Glutamatergic neuron (in vitro differentiated cells): ENCODE measurements at places on chromosomes 11 and 22. TPM values are rescaled to one million over a fixed set of nuclear protein-coding genes. Genes with fewer than 3 reads are reported as not detected.

DNA sequence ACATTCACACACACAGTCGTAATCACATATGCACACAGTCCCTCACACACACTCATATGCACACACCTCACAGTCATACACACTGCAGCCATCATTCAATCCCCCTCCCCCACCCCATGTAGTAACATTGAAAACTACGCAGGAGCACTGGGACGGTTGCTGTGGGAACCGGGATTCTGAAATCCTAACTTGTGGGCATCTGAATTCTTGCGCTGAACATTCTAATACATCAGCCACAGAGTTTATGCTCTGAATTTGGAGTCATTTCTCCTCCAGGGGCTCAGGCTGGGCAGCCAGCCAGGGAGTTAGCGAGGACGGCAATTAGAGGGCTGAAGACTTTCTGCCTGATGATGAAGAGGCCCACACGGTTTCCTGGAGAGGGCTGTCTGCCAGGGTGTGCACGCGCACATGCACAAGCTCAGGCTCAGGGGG is 32.7 kb downstream of the CD6 start:
- DNase-seq: no peak
- H3K36me3 ChIP-seq: no peaks in the 10 kb centered on the region
- H3K27ac ChIP-seq: no peak overlapping the region
- H3K4me1 ChIP-seq: peaks cover 5% of the 10 kb centered on the region

GRCh38 chr11:89176938-89177337 is 737 bp upstream of the TYR start:
- H3K27ac ChIP-seq: no peak overlapping the region
- H3K4me3 ChIP-seq: no peak overlapping the region

GRCh38 chr11:114215428-114215827 is 80.8 kb upstream of the NNMT start:
- H3K4me3 ChIP-seq: no peak overlapping the region
- DNase-seq: no peak
- H3K4me1 ChIP-seq: peaks cover 10% of the 10 kb centered on the region

- H3K27me3 ChIP-seq: no peaks in the 10 kb centered on the region
- no peak for DNase-seq
These were observed 9.5 kb upstream of the CATSPER1 start for GRCh38 chr11:66035653-66036333.

DNA sequence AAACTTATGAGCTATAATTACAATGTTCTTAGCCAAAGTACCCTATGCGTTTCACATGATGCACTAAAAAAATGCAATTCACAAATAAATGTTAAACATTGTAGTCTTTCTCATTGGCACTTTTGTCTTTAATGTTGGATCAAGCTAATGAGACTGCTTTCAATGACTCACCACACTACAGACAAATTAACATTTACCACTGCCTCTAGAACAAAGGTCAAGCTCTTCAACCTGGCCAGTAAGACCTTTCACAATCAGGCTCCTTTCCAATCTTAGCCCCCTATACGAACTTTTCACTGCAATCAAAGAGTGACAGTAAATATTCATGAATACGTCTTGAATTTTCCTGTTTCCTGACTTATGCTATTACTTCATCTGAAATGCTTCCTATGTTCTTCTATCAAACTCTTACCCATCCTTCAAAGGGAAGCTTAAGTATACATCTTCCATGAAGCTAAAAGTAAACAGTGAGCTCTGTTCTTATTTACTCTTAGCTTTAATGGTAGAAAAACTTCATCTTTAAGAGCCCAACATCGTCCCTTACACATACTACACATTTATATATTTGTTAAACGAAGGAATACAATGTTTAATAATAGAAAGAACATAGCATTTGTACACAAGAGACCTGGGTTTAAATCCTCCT is 326.6 kb upstream of the PITPNB start:
- no peak overlapping the region for H3K4me3 ChIP-seq
- no peaks in the 10 kb centered on the region for H3K36me3 ChIP-seq
- H3K27ac ChIP-seq: no peak overlapping the region
- DNase-seq: no peak
- H3K4me1 ChIP-seq: peaks cover 37% of the 10 kb centered on the region

- peak overlapping the region; percentile 59 for H3K27ac ChIP-seq
- peaks cover 17% of the 10 kb centered on the region for H3K4me1 ChIP-seq
- H3K4me3 ChIP-seq: peak overlapping the region; percentile 60
- peak; percentile 33 for DNase-seq
- peaks cover 13% of the 10 kb centered on the region for H3K36me3 ChIP-seq
These were observed 84.9 kb upstream of the HMGXB4 start for GRCh38 chr22:35172442-35172841.

DNA sequence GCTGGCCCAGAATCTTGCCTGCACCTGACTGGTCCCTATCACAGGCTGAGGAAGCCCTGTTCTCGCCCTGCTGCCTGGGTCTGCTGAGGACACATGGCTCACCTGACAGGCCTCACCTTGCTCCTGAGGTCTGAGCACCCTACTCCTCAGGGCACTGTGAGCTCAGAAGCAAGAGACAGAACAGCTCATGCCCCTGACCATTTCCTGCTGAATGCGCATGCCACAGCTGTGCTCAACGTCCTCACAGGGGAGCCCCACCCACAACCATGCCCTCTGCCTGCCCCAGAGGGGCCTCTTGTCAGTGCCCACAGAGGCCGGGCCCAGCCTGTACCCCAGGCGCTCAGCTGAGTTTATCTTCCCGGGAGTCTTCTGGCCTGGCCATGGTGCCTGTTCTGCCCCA is 2.8 kb upstream of the TSPO start:
- no peaks in the 10 kb centered on the region for H3K36me3 ChIP-seq
- peaks cover 3% of the 10 kb centered on the region for H3K27me3 ChIP-seq
- H3K4me3 ChIP-seq: no peak overlapping the region
- no peak for DNase-seq
- no peak overlapping the region for H3K27ac ChIP-seq

DNA sequence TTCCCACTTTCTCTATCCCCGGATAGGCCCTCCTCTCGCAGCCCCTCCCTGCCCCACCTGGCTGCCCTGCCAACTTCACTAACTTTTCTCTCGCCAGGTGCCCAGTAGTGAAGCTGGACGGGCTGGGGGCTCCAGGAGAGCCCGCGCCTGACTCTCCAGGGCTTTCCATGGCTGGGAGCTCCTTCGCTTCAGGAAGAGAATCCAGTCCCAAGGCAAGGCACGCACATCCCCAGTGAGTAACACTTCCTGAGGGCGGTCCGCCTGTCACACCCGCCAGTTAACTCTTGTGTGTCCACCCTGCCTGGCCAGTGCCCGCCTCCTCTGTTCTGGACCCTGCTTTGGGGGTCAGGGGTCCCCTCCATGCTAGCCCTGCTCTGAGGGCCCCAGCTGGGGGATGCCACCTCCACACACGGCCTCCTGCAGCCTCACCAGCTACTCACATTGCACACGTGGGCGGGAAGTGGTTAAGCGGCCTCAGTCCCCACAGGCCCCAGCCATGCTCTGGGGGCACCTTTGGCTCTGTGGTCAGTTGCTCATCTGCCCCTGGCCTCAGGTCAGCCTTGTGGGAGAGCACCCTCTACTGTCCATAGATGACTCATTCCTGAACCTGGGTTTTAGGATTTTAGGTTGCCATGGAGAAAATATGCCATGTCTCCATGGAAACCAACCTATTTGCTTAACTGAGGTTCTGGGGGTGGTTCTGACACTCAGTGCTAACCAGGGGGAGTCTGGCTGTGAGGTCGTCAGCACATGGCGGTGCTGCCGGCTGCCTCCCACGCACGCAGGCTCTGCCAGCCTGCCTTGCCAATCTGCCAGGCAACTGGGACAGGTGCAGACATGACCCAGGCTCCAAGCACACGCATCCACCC is at the start of gene RIN1:
Gene RIN1 (minus strand): TSS at position 201 of the 869 bp plus-strand sequence. CDS start 32 bp downstream, at position 169.
- H3K4me1 ChIP-seq: peaks cover 18% of the 10 kb centered on the region
- H3K4me3 ChIP-seq: peak within 1 kb of the TSS; percentile 75
- H3K27me3 ChIP-seq: peaks cover 10% of the 10 kb centered on the region
- peak; percentile 61 for DNase-seq

GRCh38 chr11:66595245-66595904 is 2.4 kb downstream of the CCS start:
- no peaks in the 10 kb centered on the region for H3K36me3 ChIP-seq
- no peak for DNase-seq
- H3K27ac ChIP-seq: no peak overlapping the region
- peaks cover 6% of the 10 kb centered on the region for H3K4me1 ChIP-seq
- H3K4me3 ChIP-seq: peak overlapping the region; percentile 0
- peaks cover 7% of the 10 kb centered on the region for H3K27me3 ChIP-seq

Gene ADM2
- total RNA-seq: 37.6 TPM

- no peak for DNase-seq
- H3K27ac ChIP-seq: no peak overlapping the region
- H3K4me1 ChIP-seq: peaks cover 27% of the 10 kb centered on the region
- H3K27me3 ChIP-seq: peaks cover 12% of the 10 kb centered on the region
- H3K36me3 ChIP-seq: no peaks in the 10 kb centered on the region
- H3K4me3 ChIP-seq: no peak overlapping the region
These were observed 66.8 kb upstream of the GRK3 start for GRCh38 chr22:25497716-25498115.

Gene PANX3
- not detected for total RNA-seq

Gene CHST1
- total RNA-seq: 59.2 TPM

- DNase-seq: no peak
- H3K27ac ChIP-seq: no peak overlapping the region
- H3K4me3 ChIP-seq: no peak overlapping the region
- H3K4me1 ChIP-seq: no peaks in the 10 kb centered on the region
- no peaks in the 10 kb centered on the region for H3K36me3 ChIP-seq
These were observed 46.7 kb upstream of the INCENP start for GRCh38 chr11:62077132-62077531.

- no peaks in the 10 kb centered on the region for H3K36me3 ChIP-seq
- H3K4me3 ChIP-seq: peak overlapping the region; percentile 8
- peaks cover 43% of the 10 kb centered on the region for H3K4me1 ChIP-seq
- H3K27me3 ChIP-seq: peaks cover 1% of the 10 kb centered on the region
- peak; percentile 65 for DNase-seq
These were observed 210.5 kb downstream of the FAM181B start for GRCh38 chr11:82523141-82523540.

Gene MEI1
- 0.64 TPM for total RNA-seq

DNA sequence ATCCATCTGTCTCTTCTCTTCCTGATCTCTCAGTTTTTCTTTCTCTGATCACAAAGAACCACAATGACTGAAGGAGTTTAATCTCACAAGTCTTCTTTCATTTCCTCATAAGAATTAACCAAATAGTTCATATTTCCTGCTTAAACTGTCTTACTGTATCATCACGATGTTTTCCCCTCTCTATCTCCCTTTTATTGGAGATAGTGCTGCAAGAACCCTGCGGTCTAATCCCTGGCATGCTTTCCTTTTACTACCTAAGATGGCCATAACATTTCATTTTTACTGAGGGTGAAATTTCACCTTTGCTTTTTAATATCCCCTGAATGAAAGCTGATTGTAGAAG is 28.9 kb downstream of the CARD18 start:
- no peaks in the 10 kb centered on the region for H3K27me3 ChIP-seq
- H3K36me3 ChIP-seq: no peaks in the 10 kb centered on the region
- H3K27ac ChIP-seq: no peak overlapping the region
- no peak overlapping the region for H3K4me3 ChIP-seq
- no peak for DNase-seq
- H3K4me1 ChIP-seq: no peaks in the 10 kb centered on the region

DNA sequence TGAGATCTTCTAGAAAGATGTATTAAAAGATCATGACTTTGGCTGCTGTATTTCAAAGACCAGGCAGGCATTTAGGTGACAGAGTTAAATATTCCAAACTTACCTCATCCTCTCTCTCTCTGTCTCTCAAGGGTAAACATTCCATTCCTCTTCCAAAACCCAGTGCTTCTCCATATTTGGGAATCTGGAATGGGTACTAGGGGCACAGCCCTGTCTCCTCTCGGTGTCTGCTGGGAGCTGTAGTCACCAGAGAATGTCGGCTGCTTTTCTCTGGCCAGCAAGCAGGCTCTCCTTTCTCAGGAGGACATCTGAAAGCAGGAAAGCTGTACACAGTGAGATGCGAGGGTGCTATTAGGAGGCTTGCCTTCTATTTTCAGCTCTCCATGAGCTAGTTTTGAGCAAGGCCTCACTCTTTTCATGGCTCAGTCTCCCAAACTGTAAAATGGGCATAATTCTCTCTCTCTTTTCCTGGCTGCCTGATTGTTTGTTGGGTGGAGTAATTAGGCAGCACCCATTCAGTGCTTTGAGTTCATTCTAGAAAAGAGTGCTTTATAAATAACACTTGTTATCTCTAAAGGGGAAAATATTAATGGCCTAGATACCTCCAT is 9.3 kb upstream of the PEX26 start:
- peaks cover 2% of the 10 kb centered on the region for H3K4me1 ChIP-seq
- peaks cover 9% of the 10 kb centered on the region for H3K27me3 ChIP-seq
- no peak overlapping the region for H3K27ac ChIP-seq
- no peak for DNase-seq
- H3K4me3 ChIP-seq: no peak overlapping the region
- peaks cover 5% of the 10 kb centered on the region for H3K36me3 ChIP-seq

GRCh38 chr11:112605093-112605666 is 344.5 kb upstream of the PLET1 start:
- DNase-seq: no peak
- H3K4me3 ChIP-seq: no peak overlapping the region
- H3K27me3 ChIP-seq: peaks cover 3% of the 10 kb centered on the region
- H3K36me3 ChIP-seq: no peaks in the 10 kb centered on the region

Gene DRD4
- total RNA-seq: 2.9 TPM

DNA sequence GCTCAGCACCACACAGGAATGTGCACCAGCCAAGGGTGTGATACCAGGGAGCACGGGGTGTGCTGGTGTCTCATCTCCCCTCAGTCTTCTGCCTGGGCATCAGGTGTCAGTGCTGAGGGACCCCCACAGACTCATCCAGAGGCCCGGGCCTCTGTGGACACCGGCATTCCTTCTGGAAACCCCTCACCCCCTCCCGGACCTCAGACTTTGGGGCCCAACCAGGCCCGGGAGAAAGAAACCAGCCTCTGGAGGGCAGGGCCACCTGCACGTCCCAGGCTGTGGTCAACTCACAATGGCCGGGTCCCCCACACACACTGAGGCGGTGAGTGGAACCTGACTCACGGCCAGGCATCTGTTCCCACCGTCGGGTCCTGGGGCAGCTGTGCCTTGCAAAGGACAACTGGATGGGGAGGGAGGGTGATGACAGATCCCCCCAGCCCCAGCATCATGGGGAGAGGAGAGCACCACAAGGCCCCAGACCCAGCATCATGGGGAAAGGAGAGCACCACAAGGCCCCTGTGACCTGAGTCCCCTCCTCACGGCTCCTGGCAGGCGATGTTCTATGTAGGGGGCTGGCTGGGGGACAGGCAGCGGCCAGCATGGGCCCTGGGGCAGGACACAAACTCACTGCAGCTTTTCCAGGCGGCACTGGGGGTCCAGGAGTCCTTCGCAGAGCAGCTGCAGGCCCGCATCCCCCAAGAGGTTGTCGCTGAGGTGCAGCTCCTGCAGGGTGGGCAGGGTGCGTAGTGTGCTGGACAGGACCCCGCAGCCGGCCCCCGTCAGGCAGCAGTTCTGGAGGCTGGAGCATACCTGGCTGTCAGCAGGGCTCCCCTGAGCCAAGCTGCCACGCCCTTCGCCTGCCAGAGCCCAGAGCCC is 7.6 kb downstream of the RNH1 start:
- DNase-seq: no peak
- peaks cover 4% of the 10 kb centered on the region for H3K4me1 ChIP-seq
- no peak overlapping the region for H3K27ac ChIP-seq
- H3K36me3 ChIP-seq: peaks cover 17% of the 10 kb centered on the region
- H3K4me3 ChIP-seq: no peak overlapping the region
- H3K27me3 ChIP-seq: peaks cover 25% of the 10 kb centered on the region

- H3K4me3 ChIP-seq: no peak overlapping the region
- H3K36me3 ChIP-seq: no peaks in the 10 kb centered on the region
- no peak overlapping the region for H3K27ac ChIP-seq
- no peaks in the 10 kb centered on the region for H3K4me1 ChIP-seq
These were observed 9.4 kb upstream of the NLRP10 start for GRCh38 chr11:7974668-7975067.

Gene ADORA2A
- total RNA-seq: 15.9 TPM
